ENCODE measurements at places on chromosomes 2 and 18.

GRCh38 chr2:165245081-165245793 lies 6.0 kb downstream of the SCN2A start:
- peak; percentile 43 for DNase-seq

DNA sequence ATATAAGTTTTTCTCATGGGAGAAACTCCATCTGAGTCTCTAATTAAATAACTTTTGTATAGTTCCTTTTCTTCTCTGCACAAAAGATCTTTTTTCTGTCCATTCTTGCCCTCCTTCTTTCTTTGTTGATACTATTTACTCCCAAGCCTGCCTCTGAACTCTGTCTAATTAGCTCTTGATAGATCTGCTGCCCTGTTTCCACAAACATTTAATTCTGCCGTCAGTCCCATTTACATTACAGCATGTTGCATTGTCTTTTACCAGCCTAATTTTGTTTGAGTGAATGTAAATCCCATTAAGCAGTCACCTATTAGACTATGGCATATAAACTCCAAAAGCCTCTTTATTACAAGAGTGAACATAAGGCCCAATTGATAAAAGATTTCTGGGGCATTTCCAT lies 254.4 kb downstream of the ERBB4 start:
- DNase-seq: peak; percentile 62

DNA sequence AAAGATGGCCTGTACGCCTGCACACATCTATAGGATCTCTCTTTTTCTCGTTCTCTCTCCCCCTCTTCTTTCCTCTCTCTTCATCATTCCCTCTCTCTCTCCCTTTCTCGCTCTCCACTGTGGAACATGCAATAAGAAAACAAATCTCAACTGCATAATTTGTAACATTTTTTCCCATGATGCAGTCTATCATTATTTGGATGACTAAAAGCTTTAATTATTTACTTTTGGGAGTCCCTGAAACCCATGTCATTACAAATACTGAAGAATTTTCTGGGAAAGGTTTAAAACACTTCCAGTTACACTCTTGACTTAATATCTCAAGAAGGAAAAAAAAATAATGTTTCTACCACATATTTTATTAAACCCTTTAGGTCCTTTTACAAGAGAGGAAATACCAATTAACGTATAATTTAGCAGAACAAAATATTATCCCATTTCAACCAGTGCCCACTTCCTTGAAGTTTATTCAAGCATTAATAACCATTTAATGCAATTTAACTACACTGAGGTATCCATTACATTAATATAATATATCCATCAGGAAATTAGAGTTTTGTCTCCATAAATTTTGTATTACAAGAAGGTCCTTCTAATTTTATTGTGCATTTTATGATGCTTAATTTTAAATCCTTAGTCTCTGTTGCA lies 1615.2 kb upstream of the ACVR2A start:
- DNase-seq: no peak

GRCh38 chr2:121561617-121562268 lies 31.1 kb downstream of the RNU4ATAC start:
- no peak for DNase-seq

DNA sequence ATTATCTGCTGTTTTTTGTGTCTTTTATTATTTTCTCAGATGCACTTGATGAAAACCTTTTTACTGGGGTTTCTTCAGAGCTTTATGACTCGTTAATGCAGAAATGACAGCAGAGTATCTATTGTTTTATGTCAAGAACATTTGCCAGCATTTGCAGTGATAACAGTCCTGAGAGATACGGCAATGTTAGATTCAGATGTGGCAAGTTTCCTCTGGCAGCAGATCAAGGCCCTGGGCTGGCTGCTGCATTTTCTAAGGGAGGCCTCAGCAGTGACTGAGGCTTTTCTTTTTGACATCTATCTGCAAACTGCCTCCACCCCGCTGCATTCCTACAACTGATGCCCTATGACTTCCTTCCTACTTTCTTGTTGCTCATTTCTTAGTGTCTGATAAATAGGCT lies 40.2 kb downstream of the EFEMP1 start:
- no peak for DNase-seq

DNA sequence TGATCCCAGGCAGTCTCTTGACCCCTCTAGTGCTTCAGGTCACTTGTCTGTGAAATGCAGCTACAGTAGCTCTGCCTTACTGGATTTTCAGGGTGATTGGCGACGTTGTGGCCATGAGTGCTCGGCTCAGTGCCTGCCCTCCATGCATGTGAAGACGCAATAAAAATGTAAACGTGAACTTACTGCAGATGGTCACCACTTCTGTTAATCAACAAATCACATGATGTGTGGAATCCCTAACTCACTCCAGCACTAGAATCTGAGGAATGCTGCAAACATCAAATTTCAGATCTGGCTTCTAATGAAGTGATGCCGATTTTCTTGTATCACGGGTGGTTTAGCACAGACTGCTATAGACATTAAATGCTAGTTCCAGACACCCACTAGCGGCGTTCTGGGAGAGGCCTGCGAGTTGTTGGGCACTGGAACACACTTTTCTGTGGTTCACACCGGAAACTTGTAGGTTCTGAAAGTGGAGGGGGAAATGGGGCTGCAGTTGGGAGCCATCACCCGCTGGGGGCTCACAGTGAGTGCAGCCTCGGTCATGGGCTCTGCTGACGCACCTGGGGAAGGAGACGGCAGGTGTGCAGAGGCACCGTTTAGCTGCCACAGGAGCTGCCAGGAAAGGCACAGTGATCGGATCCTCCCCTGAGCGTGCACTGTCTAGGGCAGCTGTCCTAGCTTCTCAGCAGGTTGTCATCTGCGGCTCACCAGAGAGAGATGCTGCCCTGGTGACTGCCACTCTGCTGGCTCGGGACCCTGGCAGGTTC lies 6.5 kb downstream of the CNDP1 start:
- no peak for DNase-seq

DNA sequence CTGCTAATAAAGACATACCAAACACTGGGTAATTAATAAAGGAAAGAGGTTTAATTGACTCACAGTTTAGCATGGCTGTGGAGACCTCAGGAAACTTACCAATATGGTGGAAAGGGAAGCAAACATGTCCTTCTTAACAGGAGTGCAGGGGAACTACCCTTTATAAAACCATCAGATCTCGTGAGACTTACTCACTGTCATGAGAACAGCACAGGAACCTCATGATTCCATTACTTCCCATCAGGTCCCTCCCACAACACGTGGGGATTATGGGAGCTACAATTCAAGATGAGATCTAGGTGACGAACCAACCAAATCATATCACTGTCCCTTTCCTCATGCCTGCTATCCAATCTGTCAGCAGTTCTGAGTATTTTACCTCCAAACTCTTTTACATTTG lies 586.7 kb downstream of the TDRD15 start:
- no peak for DNase-seq

DNA sequence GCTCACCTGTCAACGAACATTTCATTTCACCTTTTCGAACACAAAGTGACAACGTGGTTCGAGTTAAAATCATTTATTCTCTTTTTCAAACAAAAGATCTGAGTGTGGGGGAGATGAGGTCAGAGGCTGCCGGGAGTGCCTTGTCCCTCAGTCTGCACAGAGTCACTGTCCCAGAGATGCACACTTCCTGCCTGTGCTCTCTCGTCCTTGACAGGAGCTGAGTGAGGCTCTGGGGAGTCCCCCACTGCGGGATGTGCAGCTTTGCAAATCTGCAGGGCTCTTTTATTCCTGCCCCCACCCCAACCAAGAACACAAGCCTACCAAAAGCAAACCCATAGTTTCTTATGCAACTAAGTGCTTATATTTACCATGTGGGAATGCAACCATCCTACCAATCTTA lies 497.8 kb downstream of the EIPR1 start:
- no peak for DNase-seq

DNA sequence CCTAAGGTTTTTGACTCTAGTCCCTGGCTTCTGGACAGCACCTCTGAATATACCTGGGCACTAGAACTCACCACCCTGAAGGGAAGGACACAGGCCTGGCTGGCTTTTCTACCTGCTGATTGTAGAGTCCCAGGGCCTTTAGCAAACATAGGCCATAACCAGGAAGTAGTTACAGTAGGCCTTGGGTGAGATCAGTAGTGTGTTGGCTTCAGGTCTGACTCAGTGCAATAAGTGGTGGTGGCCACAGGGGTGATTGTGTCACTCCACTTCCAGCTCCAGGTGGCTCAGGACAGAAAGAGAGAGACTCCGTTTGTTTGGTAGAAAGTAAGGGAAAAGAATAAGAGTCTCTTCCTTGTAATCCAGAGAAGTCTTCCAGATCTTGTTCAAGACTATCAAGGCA lies 101.7 kb upstream of the LGALSL start:
- DNase-seq: no peak

DNA sequence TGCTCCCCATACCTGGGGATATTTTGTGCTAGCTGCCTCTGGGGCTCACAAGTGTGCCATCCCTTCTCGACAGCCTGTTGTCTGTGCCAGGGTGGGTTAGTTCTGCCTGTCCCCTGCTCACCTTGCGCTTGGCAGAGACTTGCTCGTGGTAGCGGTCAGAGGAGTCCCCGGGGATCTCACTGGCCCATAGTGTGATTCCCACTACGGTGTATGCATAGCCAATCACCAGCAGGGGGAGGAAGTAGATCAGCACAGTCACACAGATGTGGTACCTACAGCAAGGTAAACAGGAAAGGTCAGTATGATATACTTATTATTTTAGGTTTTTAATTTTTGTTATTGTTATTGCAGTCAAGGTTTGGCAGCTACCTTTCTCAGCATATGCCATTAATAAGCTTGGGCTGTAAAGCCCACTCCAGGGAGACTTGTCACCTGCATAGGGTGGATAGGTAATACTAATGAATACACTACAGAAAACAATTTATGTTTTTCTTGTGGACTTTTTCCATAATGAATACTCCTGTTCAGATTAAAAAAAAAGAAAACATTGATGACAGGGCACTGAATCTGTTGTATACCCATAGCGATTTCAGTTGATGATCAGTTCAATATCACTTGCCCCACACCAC lies 95.2 kb downstream of the POLE4 start:
- DNase-seq: peak; percentile 4

Data from NCI-H774 (cell line).